ENCODE measurements at places on chromosomes 12 and 14.

DNA sequence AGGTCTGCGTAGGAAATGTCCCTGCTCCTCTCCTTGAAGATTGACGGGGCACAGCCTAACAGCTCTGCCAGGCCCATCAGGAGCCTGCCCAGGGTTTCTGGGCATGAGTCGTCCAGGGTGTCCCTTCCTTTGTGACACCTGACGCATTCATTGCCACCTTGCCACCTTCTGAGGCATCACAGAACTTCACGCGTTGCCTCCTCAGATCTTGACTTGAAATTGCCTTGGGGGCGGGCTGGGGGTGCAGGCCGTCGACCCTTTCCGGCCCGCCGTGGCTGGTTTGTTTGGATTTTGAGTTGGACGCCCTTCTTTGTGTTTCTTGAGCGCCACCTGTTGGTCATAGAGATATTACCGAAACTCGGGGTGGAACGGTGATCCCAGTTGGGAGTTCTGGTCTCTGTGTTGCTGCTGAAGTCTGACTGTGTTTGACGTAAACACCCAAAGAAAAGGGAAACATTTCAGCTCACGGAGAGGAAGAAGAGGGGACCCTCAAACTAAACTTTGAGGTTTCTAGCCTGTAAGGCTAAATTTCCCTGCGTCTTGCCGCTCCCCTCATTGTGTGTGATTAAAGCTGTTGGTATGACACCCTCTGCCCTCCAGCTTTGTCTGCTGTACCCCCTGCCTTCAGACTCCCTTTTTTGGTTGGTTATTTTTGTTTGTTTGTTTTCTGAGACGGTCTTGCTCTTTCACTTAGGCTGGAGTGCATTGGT is 44.6 kb downstream of the MLXIP start:
- peak; percentile 73 for DNase-seq

GRCh38 chr14:104772707-104773504 is 20.0 kb downstream of the SIVA1 start:
- no peak for DNase-seq

- no peak for DNase-seq
Measured at GRCh38 chr12:6771091-6771495, 1.2 kb upstream of the LAG3 start.

- DNase-seq, result no peak
Measured at GRCh38 chr14:84482256-84483071, 1047.5 kb upstream of the FLRT2 start.

GRCh38 chr12:57745485-57745881 is 644 bp downstream of the TSPAN31 start:
- no peak for DNase-seq

GRCh38 chr14:76861574-76862255 is 35.5 kb downstream of the LRRC74A start:
- peak; percentile 56 for DNase-seq

- no peak for DNase-seq
Measured at GRCh38 chr14:34403646-34404045, 58.4 kb downstream of the SPTSSA start.

GRCh38 chr12:93363841-93364297 is 13.9 kb upstream of the NUDT4 start:
- DNase-seq, result no peak

GRCh38 chr14:22979748-22980392 is 2.5 kb downstream of the AJUBA start:
- DNase-seq, result no peak

DNA sequence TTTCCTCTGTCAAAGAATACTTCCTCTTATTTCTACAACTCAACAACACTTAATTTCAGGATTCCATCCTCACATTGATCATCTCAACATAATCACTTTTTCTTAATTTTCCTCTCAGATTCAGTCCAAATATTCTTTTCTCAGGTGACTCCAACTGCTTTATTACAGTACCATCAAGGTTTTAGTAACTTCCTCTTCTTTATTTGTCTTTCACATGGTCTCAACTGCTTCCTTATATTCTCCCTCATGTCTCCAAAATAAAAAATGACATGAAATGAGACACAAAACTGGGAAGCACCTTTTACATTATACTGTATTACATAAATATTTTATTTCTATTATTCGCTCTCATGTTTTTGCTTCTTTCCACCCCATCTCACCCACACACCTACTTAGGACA is 55.5 kb downstream of the PPP2R5E start:
- DNase-seq, result no peak

GRCh38 chr12:13117029-13117428 is 13.6 kb upstream of the GSG1 start:
- DNase-seq, result no peak

Data from T47D (cell line).